AG09319 (cell line): ENCODE measurements at places on chromosomes 7 and 10.

- DNase-seq, result no peak
Observed at GRCh38 chr10:10350050-10350449, 667.6 kb upstream of the CELF2 start.

GRCh38 chr7:94882891-94883290 lies 24.5 kb upstream of the PPP1R9A start:
- no peak for DNase-seq

GRCh38 chr10:4652111-4653010 lies 173.6 kb upstream of the AKR1E2 start:
- DNase-seq, result no peak

GRCh38 chr10:88804083-88804812 lies 1.7 kb downstream of the LIPM start:
- DNase-seq, result no peak

DNA sequence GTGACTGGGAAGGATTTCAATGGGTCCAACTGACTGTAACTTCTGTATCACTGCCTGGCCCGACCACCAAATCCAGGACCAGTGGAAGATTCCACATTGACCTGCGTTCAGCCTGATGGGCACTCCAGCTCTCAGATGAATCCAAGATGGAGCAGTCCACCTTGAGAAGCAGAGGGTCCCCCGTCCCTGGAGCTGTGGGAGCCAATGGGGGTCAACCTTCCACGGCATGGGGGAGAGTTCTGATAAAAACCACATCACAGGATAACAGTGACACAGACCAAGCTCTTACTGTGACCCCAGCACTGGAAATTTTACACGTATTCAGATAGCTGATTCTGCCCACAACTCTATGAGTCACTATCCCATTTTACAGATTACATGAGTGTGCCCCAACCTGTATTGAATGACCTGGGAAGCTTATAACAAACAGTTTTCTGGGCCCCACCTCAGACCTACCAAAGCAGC lies 11.2 kb downstream of the ZCCHC24 start:
- DNase-seq, result no peak

GRCh38 chr7:95046494-95047240 lies 139.3 kb downstream of the PPP1R9A start:
- DNase-seq, result no peak

- DNase-seq, result no peak
Observed at GRCh38 chr10:101565936-101566332, 22.1 kb downstream of the POLL start.

DNA sequence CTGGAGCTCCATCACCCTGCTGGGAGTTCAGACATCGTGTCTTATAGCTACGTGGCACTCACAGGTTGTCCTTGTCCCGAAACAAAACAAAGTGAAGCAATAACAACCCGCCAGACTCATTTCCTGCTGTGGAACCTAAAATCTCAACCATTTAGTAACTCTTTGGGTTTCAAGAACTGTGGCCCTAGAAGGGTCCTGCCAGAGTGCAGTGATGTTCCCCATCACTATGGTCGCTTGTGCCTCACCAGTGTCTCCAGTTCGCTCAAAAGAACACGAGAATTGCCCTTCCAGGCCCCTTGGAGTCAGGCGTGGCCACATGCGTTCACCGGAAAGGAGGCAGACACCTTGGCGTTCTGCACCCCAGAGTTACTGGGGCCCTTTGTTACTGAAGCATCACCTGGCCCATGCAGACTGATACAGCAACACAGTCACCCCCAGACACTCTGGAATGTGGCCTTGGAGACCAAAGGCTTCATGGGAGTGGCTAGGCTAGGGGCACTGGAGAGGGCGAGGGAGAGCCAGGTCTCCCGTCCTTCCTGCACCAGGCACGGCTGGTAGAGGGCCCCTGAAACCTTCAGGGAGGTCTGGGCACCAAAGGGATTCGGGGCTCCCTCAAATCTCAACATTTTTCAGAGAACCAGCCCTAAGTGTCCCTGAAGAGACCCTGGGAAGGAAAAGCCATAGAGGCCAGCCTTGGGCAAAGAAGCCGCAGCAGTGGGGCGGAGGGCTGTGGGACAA lies 908 bp downstream of the CRYGN start:
- DNase-seq, result no peak

DNA sequence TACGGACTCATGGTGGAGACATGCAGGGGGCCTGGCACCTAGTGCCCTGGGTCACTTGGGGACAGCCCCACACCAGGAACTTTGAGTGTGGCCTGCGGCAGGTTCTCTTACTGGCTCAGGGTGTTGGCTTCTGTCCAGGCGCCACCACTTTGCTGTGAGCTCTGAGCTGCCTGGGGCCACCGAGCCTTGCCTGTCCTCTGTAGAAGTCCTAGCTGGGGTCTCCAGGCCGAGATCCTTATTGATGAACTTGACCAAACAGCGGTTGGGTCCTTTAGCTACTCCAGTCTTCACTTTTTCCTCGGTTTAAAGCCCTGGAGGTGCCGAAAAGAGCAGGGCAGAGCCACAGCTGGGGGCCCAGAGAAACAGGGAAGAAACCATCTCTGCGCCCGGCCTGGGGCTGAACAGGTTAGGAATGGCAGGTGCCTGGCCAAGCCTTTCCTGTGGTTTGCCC lies 41.3 kb downstream of the ZNF467 start:
- DNase-seq, result no peak

DNA sequence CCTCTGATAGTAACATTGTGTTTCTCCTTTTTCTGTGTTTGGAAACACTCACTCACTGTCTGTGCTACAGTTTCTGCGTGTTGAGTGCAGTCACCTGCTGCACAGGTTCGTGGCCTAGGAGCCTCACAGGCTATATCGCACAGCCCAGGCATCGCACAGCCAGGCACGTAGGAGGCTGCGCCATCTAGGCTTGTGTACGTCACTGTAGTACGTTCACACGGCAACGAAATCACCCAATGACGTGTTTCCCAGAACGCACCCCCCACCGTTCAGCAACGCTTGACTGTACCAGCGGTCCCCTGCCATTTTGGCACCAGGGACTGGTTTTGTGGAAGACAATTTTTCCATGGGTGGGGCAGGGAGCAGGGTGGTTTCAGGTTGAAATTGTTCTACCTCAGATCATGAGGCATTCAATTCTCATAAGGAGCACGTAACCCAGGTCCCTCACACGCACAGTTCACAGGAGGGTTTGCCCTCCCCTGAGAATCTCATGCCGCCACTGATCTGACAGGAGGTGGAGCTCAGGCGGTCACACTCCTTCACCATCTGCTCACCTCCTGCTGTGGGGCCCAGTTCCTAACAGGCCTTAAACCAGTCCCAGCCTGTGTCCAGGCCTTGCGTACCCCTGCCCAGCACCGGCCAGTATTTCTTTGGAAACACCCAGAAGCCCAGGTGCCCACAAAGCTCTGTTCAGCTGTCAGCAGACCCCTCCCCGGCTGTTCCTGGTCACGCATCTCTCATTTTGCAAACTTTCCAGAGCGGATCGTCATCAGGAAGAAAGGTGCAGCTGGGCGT lies 23.2 kb upstream of the PRKAR1B start:
- DNase-seq, result no peak

GRCh38 chr10:3045471-3046209 lies 21.7 kb upstream of the PFKP start:
- peak; percentile 52 for DNase-seq

GRCh38 chr10:118241229-118242137 lies 100.6 kb downstream of the FAM204A start:
- DNase-seq, result peak; percentile 53

DNA sequence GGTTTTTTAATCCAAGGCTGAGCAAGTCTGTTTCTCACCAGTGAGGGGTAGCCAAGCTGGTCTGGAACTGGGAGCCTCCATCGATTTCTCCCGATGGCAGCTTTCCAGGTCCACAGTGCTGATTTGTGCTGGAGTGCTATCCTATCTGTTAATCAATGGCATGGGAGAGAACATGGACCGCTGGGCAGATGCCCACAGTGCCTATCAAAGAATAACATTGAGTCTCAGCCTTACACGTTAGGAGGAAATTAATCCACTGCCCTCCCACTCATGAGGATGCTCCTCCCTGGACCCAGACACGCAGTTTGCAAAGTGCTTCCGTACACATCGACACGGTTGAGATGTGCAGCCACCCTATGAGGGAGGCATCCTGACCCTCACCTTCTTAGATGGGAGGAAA lies 36.0 kb upstream of the CUX1 start:
- no peak for DNase-seq

GRCh38 chr10:122050811-122051210 lies 61.8 kb downstream of the TACC2 start:
- DNase-seq, result no peak

- no peak for DNase-seq
Observed at GRCh38 chr7:7486362-7486761, 49.3 kb downstream of the COL28A1 start.

DNA sequence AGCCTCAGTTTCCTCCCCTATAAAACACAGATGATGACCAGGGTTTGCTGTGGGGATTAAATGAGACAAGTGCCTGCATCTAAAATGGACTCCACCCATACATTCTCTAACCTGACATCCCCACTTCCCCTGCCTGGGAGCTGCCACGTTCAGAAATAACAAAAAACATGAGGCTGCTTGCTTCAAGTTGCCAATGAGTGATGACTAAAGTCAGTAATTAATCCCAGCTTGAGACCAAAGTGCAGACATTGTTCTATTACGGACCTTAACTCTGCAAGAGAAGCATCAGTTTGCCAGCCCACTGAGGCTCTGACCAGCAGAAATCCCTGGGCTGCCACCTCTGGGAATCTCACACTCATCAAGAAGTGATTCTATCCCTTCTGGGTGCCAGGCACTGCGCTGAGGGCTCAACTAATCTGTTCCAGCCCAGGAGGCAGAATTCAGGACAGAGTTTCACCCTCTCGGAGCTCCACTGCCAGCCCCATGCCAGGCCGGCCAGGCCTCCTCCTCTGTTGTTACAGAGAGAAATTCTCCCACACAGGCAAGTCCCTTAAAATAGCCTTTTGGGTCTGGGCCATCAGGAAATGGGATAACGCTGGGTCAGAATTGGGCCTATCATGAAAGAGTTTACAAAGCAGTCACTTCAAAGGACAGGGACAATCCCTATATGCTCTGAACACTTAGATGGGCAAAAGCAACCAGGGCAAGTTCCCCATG lies 11.4 kb downstream of the SH3PXD2A start:
- DNase-seq, result peak; percentile 58

DNA sequence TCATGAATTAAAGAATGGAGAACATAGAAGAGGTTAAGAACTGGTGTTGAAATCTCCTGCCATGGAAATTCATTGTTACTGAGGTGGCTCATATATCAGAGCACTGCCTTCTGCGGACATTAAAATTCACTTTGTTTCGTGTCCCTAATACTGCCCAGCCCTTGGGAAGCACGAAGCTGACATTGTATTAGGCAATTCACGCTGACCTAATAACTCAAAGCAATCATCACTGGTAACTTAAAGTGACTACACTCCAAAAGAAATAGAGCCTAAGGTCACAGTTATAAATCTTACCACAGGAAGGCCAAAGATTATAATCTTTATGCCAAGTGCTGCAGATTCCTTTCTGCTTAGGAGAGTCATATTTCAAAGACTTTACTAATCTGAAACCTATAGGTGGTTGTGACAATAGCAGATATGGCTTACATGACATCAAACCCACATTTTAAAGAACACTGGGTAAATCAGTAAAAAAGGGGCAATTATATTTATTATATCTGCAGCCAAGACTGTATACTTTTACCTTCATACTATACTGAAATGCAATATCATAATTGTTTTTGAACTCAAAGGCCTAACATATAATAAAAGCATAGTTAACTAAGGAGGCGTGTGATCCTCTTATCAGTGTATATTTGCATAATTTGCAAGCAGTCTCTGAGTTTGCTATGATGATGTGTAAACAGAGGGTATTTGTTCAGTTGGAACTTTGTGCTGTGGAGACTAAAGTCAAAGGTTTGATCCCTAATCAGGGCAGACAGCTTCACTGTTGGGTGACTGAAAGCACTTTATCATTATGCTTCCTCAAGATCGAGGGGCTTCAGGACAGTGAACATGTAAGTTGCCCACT lies 51.9 kb upstream of the CAPZA2 start:
- DNase-seq, result no peak
